ENCODE measurements at places on chromosomes 4 and X.

DNA sequence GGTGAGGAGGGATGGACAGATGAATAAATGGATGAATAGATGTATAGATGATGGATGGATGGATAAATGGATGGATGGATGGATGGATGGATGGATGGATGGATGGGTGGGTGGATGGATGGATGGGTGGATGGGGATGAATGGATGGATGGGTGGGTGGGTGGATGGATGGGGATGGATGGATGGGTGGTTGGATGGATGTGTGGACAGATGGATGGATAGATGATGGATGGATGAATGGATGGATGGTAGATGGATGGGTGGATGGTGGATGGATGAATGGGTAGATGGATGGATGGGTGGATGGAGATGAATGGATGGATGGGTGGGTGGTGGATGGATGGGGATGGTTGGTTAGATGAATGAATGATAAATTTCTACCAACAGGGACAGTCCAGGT lies 207.0 kb upstream of the PSAPL1 start:
- no peak for DNase-seq

DNA sequence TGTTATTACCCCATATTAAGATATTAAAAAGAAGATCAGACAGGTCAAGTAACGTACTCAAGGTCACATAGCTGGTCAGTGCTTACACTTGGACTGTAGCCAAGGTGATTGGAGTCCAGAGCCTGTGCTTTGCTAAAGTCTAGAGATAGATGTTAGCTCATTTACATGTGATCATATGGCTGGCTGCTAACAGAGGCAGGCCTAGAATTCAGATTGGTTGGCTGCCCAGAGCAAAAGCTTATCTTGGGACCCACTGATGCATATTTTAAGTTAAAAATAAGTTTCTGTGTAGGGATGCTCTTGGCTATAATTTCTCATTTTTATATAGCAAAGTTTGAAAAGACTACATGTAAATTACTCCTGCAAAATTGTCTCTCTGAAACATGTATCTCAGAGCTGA lies 18.1 kb upstream of the EXOC1L start:
- no peak for DNase-seq

DNA sequence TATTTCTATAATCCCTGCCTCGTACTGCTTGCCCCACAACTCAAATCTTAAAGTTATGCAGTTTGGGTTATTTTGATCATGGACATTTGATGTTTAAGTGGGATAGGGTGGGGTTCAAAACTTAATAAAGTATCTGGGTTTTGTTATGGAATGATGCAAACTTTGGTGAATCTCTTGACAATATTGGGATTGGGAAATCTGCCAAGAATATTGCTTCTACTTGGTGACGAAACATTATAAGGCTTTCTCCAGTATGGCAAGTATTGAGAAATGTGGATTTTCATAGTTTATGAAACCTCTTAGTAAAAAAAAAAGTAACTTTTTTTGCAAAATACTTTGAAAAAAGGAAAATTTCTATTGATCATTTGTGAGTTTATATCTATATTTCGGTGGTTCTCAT lies 130.8 kb upstream of the SFRP2 start:
- DNase-seq, result no peak

GRCh38 chr4:186554539-186554913 lies 841 bp downstream of the MTNR1A start:
- DNase-seq, result no peak

All from inflammatory macrophage (primary cell).